OCI-M1 (cell line): ENCODE measurements at places on chromosomes 2 and 18.

GRCh38 chr18:28125051-28125450 lies 51.9 kb downstream of the CDH2 start:
- no peak for DNase-seq

DNA sequence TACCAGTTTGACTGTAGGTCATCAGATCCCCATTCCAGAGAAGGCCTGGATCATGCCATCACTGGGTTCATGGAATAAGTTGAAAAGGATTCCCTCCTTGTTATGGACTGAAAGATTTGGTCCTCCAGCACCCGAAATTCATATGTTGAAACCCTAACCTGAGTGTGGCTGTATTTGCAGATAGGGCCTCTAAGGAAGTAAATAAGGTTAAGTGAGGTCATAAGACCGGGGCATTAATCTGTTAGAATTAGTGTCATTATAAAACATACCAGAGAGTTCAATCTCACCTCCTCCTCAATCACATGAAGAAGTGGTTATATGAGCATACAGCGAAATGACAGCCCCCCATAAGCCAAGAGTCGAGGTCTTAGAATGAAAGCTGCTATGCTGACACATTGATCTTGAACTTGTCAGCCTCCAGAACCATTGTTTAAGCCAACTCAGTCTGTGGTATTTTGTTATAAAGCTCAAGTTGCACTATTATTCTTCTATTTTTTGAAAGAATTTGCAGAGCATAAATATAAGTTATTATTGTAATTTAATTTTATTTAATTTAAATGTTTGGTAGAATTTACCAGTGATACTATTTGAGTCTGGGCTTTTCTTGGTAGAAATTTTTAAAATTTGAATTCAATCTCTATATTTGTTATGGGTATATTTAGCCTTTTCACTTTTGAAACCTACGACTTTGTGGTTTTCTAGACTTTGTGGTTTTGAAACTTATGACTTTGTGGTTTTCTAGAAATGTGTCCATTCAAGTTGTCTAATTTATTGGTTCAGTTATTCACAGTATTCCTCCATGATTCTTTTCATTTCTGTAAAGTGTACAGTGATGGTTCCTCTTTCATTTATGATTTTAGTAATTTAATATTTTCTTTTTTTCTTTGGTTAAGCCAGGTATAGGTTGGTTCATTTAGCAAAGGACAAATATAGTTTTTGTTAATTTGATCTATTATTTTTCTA lies 1206.7 kb upstream of the CDH2 start:
- DNase-seq = peak; percentile 48

GRCh38 chr18:7812431-7813063 lies 245.4 kb downstream of the PTPRM start:
- no peak for DNase-seq

DNA sequence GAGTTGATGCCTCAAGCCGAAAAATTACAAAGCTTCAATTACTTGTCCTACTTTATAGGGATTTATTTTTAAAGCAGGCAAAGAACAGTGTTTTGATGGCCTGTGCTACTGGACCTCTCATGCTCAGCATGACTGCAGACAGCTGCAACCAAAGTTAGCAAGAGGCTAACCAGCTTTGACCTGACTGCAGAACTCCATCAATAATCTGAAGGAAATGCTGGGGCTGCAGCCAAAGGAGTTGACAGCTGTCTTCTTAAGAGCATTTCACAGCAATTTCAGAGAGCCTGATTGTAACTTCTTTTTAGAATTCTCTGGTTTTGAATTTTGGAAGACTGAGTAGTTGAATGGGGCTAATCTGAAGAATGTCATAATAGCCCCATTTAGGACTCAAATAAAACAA lies 46.5 kb upstream of the SESTD1 start:
- DNase-seq = no peak

- no peak for DNase-seq
Observed at GRCh38 chr2:172849519-172850217, 114.0 kb downstream of the RAPGEF4 start.

- DNase-seq = no peak
Observed at GRCh38 chr2:239944694-239945551, 80.2 kb downstream of the NDUFA10 start.

DNA sequence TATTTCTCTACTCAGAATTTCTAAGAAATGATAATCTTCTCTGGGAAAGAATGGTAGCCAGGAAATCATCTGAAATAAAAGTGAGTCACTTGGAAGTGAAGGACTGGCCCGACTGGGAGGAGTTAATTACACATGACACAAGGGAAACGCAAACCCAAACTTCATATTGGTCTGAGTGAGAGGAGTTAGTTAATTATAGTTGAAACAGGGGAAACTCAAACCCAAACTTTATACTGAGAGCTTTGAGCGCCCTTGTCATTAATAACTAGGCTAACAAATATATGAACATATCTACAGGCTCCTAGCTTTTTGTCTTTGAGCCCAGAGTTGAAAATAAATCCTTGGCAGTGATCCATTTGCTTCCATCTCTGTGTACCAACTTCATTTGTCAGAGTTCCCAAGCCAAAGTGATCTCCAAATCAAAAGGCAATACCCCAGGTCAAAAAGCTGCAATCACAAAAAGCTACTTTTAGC lies 187.8 kb upstream of the COL3A1 start:
- DNase-seq = peak; percentile 88

DNA sequence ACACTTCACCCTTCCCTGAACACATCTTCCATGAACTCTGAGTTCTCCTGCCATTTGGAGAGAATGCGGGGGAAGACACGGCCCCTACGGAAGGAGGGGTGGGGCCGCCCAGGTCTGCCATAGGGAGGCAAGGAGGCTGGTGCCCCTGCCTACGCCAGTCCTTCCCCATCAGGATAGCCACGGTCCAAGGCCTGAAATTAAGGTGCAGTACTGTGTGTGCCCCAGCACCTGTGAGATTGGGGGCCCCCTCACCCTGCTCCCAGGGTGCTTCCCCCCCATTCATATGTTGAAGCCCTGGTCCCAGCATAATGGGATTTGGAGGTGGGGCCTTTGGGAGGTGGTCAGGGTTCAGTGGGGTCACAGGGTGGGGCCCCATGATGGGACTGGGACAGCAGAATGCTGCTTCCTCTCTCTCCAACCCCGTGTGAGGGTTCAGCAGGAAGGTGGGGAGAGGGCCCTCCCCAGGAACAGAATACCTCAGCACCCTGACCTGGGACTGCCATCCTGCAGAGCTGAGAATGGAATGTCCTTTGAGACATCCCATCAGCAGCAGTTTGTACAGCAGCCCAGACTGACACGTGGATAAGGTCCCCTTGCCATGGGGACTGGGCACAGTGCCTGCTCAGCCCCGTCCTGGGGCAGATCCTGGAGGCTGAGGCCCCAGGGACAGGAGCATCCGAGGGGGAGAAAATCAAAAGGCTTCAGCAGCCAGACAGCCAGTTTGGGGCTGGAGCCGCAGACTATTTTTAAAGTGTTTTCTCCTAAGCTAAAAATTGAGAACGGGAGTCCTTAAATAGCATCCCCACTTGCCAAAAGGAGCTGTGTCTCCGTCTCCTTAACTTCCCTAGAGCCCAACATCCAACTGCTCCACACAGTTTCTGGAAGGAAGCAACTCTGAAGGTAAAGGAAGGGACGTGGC lies 105.1 kb downstream of the NDUFA10 start:
- no peak for DNase-seq

DNA sequence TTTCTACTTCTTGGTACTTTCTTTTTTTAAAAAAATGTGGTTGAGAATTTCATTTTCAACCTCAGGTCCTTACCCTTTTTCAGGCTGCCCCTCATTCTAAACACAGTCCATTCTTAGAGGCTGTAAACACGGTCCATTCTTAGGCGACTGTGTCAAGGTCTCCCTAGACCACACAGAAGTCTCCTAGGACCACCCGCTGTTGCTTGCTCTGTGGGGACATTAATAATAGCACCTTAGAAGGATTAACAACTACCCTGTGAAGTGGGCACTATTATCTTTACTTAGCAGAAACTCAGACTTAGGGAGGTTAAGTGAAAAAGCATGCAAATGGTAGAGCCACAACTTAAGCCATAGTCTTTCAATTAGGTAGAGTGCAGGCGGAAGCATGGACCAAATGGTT lies 91.7 kb downstream of the RBMS1 start:
- DNase-seq = no peak

GRCh38 chr18:77061946-77062517 lies 70.6 kb downstream of the MBP start:
- no peak for DNase-seq

DNA sequence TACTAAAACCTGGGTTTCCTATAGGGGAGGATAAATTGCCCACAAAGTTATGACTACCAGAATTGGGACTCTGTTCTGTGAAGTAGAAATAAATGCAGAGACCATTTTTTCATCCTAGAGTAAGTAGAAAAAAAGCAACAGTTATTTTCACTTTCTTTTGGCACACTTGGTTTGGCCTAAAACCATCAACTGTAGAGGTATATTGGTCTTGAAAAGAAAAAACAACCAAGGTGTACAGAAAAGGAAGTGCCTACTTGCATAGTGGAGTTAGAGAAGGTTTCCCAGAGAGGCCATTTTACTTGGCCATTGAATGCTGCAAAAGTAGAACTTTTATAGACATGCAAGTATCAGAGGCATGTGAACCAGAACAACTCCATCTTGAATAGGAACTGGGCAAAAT lies 89.4 kb upstream of the TACR1 start:
- no peak for DNase-seq

- no peak for DNase-seq
Observed at GRCh38 chr2:85769236-85769982, 15.6 kb downstream of the ATOH8 start.

DNA sequence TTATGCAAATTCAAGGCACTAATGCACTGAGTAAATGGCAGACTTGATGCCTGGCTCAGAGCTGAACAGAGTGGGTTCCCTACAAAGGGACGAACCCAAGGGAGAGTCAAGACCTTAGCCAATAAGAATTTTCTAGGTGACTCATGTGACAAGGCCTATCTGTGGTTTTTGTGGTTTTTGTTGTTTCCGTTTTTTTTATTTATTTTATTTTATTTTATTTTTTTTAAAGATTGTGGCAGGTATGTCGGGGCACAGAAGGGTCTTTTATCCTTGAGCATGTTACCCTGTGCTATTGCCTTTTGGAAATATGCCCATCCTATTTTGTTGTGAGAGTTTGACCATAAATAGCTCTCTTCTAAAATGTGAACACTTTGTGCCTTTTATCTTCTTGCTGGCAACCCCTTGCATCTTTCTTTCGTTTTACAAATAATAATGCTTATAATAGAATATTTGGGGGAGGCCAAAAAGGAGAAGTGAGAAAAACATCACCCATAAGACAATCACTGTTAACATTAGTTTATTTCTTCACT lies 113.4 kb upstream of the AQP4 start:
- peak; percentile 50 for DNase-seq

GRCh38 chr18:78596794-78597345 lies 382.7 kb upstream of the SALL3 start:
- no peak for DNase-seq

- DNase-seq = no peak
Observed at GRCh38 chr2:178152033-178152432, 39.8 kb downstream of the RBM45 start.

DNA sequence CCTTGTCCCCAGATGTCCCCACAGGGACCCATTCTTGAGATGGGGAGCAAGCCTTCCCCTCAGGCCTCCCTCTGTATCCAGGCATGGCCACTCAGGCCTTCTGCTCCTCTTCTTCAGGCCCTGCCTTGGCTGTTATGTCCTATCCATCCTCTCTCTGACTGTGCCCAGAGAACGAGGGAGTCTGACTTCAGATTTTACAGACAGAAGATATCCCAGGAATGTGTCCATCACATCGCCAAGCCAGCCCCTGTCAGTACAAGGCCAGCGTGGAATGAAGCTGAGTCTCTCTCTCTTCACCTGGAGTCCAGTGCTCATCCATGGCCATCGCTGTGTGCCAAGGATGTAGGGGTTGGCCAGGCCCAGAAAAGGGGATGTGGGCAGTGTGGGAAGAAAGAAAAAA lies 57.6 kb downstream of the SDC1 start:
- DNase-seq = no peak

GRCh38 chr2:3972377-3972776 lies 269.0 kb downstream of the DCDC2C start:
- no peak for DNase-seq

DNA sequence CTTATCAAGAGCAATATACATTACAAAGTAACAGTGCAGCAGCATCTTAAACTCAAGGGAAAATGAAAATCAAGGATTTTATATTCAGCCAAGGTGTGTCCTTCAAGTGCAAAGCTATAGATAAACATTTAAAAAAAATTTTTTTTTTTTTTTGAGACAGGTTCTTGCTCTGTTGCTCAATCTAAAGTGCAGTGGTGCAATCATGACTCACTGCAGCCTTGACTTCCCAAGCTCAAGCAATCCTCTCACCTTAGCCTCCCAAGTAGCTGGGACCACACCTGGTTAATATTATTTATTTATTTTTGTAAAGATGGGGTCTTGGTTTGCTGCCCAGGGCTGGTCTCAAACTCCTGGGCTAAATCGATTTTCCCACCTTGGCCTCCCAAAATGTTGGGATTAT lies 9.0 kb downstream of the CDKL4 start:
- no peak for DNase-seq

DNA sequence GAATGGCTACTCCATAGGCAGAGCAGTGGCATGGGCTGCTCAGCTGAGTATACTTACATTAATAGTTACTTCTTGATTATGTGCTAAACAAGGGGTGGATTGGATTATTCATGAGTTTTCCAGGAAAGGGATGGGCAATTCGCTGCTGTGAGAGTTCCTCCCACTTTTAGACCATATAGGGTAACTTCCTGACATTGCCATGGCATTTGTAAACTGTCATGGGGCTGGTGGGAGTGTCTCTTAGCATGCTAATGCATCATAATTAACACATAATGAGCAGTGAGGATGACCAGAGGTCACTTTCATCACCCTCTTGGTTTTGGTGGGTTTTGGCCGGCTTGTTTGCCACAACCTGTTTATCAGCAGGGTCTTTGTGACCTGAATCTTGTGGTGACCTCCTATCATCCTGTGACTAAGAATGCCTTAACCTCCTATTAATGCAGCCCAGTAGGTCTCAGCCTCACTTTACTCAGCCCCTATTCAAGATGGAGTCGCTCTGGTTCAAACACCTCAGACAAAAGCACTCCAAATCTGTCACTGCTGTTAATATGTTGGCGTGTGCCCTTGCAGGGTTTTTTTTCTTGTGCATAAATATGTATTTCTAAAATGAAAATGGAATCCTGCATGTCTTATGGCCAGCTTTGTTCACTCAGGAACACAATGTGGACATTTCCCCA lies 56.0 kb downstream of the CYBRD1 start:
- peak; percentile 56 for DNase-seq

GRCh38 chr18:73985855-73986625 lies 161.6 kb downstream of the FBXO15 start:
- DNase-seq = no peak

DNA sequence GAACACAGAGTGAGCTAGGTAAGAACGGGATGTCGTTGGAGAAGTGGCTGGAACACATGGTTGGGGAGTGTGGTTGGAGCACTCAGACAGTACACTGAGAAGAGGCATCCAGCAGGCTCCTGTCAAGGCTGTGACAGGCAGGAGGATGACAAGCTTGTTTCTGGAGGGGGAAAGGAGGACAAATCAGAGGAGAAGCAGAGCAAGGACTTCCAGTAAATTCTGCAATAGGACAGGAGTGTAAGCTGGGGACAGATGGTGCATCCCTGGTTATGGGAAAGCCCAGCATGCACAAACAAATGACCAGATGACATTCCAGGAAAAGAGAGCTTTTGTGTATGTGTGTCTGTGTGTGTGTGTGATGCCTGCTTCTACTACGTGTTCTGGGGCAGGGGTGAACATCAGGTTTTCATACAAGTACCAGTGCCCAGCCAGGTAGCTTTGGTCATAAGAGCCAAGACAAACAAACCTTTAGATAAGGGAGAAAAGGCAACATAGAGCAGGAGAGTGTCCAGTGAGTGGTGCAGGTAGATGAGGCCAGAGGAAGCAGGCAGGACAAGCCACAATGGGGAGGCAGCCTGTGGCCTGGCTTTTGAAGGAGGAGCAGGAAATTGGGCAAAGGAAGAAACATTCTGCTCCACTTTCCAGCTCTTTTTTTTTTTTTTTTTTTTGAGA lies 32.1 kb upstream of the MAPK4 start:
- no peak for DNase-seq
